MG63 (cell line): ENCODE measurements at places on chromosomes 7 and 10. TPM values are rescaled to one million over a fixed set of nuclear protein-coding genes. Genes with fewer than 3 reads are reported as not detected.

DNA sequence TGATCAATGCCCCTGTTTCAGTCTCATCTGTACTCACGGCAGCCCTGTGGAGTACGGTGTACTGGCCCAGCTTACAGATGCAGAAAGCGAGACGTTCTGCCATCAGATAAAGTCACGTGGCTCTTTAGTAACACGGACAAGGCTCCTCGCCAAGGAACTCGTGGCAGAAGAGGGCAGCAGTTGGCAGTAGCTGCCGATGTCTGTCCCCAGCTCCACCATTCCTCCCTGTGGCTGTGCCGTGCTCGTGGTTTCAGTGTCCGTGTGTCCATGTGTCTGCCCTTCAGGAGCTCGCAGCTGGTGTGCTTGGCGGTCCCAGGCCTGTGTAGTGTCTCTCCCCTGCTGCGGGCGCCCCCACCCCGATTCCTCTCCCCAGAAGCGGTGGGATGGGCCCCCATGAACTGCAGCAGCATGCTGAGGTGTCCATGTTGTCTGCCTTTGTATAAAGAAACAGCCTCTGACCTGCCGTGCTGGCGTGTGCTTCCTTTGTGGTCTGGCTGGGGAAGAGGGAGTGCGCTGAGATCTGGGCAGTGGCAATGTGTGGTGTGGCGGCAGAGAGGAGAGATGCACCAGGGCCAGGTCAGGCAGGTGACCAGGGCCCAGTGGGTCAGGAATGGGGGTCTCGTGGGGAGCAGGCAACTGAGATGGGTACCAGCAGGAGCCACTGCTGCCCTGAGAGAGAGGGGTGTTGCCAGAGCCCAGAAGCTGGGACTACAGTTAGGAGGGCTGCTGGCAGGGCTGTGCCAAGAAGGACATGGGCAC lies 9.8 kb downstream of the RHBDD2 start:
- no peak for DNase-seq

DNA sequence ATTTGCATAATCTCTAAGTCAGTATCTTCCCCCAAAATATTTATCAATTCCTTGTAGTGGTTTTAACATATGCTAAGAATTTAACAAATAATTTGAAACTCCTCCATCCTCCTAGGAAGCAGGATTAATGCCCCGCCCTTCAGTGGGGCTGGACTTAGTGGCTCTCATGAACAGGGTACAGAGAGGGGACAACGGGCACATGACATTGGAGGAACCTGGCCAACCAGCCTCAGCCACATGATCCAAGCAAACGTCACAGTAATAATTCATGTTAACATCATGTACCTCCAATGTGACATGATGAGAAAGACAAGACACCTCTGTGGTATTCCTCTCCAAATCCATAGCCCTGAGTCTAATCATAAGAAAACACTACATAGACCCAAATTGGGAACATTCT lies 50.5 kb downstream of the NUDCD3 start:
- no peak for DNase-seq

GRCh38 chr10:58517491-58518355 lies 5.1 kb downstream of the BICC1 start:
- DNase-seq: no peak

DNA sequence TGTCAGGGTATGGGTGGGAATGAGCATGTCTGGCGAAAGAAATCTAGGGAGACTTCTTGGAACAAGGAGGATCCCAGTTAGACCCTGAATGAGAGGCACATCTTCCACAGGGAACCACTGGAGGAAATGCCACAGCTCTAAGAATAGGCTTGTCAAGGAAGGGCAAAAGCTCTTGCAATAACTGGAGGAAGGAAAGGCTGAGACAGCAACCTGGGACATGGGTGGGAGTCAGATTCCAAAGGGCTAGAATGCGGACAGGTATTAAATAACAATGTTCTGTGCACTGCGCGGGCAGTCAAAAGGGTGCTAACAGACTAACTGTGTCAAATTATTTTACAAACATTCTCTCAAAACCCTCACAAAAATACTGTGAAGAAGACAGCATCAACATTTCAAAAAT lies 4.5 kb downstream of the NUDCD3 start:
- DNase-seq: no peak

GRCh38 chr7:118615-119391 lies 73.6 kb upstream of the FAM20C start:
- no peak for DNase-seq

DNA sequence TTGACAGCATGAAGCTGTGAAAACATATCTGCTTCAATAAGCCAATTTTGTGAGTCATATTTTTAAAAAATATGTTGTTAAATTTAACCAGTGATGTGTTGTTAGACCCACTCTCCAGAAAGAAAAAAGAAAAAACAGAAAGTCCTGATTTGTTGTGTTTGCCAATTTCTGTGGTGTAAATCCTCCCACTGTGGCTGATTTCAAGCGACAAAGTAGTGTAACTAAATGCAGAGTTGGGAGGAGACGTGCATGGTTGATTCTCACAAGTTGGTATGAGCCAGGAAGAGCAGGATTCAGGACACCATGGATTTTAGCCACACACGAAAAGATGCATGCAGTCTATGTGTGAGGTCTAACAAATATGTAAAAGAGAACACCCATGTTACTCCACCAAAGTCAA lies 139.1 kb downstream of the CCDC3 start:
- no peak for DNase-seq

- DNase-seq: no peak
These were observed 42.3 kb downstream of the FEZF1 start for GRCh38 chr7:122262246-122262645.

GRCh38 chr10:77925795-77926565 lies 575 bp downstream of the DLG5 start:
- DNase-seq: peak; percentile 53

DNA sequence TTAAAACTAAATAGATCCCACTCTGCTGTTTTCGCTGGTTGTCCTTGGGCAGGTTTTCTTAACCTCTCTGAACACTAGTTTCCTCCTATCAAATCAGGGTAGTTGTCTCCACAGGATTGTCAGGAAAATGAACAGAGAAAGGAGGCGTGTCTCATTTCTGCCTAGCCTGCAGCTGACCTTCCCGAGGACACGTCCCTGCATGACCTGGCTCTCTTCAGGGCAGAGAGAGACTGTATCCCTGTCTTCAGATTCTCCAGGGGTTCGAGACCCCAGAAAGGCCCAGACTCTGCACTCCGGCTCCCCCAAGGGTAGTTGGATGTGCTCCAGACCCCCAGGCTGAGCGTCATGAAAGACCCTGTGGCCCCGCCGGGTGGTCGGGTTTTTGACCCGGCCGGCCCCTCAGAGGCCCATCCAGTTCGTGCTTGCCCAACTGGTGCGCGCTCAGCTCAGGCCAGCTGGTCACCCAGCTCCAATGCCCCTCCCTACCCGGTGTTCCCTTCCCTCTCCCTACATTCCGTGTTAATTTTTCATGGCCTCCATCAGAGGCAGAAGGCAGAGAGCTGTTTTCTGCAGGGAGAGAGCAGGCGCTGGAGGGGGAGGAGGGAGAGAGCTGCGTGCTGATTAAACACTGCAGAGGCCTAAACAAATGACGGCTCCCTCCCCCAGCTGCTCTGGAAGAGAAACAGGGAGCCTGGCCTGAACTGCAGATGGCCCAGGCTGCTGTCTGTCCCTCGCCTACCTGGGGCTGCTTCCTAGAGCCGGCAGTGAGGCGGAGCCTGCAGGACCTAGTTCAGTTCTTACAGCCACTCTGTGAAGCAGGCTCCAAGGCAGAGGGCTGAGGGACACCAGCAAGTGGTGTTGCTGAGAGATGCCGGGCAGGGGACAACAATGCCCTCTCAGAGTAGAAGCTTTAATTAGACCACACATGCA lies 86.2 kb upstream of the PPIF start:
- DNase-seq: no peak

Gene MYL10
- not detected in 2 replicates for total RNA-seq

GRCh38 chr7:40714363-40715052 lies 579.7 kb downstream of the SUGCT start:
- no peak for DNase-seq

- no peak for DNase-seq
These were observed 804 bp downstream of the TMEM106B start for GRCh38 chr7:12211711-12212485.

GRCh38 chr10:23525406-23525805 lies 86.5 kb downstream of the OTUD1 start:
- no peak for DNase-seq
